H1 (cell line): ENCODE measurements at places on chromosomes 3 and 15. TPM values are rescaled to one million over a fixed set of nuclear protein-coding genes. Genes with fewer than 3 reads are reported as not detected.

- no peak for DNase-seq
Observed at GRCh38 chr3:149448331-149448831, 26.1 kb upstream of the TM4SF4 start.

DNA sequence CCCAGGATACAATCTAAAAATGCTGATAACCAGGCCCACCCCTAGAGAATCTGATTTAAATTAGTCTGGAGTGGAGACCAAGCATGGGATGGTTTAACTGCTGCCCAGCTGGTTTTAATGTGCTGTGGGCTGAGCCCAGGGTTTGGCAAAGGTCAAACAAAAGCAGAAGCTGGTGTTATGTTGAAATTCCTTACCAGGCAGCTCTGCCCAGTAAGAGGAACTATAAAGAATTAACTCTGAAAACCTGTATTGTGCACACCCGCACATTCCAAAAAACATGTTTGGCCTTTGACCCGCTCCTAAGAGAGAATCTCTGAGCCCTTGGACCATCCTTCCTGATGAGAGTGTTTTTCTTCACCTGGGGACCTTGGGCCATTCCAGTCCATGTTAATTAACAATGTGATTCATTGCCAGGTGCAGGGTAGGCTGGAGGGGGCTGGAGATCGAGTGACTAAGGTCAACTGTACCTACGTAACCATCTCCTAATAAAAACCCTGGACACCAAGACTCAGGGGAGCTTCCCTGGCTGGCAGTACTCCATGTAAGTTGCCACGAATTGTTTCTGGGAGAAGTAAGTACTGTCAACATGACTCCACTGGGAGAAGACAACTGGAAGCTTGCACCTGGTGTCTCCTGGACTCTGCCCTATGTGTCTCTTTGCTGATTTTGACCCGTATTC, 10.9 kb downstream of the CCDC13 start:
- DNase-seq: no peak

- no peak for DNase-seq
Observed at GRCh38 chr15:54506977-54507524, 528.8 kb downstream of the UNC13C start.

DNA sequence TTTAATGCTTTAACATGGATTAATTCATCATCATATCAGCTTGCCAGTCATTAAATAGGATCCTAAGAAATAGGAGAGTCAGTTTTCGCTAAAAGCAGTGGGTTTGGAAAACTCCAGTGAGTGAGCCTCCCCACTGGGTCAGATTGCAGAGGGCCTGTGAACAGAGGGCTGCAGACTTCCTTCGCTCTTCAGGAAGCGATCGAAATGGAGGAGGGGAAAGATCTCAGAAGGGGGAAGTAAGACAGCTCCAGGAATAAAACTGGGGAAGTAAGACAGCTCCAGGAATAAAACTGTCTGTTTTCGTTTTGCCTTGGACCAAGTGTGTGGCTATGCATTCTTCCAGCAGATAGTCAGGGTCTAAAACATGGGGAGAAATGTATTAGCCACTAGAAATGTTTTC, 124.8 kb upstream of the C15orf61 start:
- no peak for DNase-seq

Gene HACD2
- 12.7 and 24.9 TPM in 2 replicates for polyA plus RNA-seq

DNA sequence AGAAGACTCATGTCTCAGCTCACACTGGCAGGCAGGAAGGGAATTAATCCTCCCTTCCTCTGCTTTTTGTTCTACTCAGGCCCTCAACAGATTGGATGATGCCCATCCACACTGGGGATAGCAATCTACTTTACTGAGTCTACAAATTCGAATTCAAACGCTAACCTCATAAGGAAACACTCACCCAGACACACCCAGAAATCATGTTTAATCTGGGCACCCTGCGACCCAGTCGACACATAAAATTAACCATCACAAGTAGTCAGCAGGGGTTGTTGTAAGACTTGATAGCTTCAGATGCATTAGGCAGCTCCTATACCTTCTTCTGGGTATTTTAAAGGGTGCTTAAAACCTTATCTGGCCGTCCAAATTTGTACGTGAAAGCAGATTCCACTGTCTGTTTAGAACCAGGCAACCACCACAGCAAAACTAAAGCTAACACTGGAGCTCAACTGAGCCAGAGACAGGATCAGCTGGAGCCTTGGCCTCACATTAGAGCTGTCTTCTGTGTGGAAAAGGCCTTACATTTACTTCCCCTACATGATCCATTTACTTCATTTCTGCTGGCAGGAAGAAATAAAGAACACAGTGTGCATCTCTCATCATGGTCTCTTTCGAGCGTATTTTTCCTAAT, 407.3 kb upstream of the PPP2R3A start:
- DNase-seq: no peak

DNA sequence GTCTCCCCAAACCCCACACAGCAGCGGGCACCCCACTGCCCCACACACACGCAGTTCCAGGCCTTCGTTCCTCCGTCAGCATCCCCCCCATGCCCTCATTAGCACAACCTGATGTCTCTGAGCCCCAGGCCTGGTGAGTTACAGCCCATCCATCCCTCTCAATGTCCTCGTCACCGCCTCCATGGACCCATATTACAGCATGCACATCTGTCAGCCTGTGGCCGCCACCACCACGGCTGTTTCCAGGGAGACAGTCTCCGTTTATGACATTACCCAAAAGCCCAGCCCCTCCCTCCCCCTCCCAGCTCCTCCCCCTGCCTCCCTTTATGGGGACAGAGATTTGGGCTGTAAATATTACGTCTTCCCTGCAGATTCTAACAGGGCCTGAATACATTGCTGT, 143.1 kb upstream of the LINGO1 start:
- no peak for DNase-seq

DNA sequence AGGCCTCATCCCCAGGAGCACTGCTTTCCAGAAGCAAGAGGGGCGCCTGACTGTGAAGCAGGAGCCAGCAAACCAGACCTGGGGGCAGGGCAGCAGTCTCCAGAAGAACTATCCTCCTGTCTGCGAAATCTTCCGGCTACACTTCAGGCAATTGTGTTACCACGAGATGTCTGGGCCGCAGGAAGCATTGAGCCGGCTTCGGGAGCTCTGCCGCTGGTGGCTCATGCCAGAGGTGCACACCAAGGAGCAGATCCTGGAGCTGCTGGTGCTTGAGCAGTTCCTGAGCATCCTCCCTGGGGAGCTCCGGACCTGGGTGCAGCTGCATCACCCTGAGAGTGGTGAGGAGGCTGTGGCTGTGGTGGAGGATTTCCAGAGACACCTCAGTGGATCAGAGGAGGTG, 2.1 kb downstream of the ZKSCAN7 start:
- DNase-seq: no peak

- no peak for DNase-seq
Observed at GRCh38 chr3:13828501-13829265, 51.2 kb downstream of the WNT7A start.

DNA sequence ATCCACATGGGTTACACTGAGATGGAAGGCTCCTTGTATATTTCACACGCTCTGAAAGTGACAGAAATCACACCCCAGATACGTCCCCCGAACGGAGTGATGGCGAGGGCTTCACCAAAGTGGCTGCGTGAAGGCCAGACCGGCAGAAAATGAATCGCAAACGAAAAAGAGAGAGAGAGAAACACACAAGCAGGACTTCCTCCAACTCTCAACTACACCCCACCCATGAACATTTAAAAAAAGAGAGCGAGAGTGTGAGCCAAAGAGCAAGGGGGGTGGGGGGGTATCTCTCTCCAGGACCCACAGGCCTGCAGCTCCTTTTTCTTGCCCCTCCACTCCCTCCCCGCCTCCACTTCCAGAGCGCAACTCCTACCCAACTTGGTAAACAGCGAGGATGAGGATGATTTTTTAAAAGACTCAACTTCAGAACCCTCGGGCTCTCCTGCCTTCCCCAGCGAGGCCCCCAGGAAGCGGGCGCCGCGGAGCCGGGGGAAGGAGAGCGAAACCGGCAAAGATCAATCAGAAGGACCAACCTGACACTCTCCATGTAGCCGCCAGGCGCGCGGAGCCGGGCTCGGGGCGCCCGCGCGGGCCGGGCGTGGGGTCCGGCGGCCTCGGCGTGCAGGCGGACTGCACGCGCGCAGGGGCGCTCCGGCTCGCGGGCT, 519.1 kb downstream of the FOXP1 start:
- DNase-seq: no peak

DNA sequence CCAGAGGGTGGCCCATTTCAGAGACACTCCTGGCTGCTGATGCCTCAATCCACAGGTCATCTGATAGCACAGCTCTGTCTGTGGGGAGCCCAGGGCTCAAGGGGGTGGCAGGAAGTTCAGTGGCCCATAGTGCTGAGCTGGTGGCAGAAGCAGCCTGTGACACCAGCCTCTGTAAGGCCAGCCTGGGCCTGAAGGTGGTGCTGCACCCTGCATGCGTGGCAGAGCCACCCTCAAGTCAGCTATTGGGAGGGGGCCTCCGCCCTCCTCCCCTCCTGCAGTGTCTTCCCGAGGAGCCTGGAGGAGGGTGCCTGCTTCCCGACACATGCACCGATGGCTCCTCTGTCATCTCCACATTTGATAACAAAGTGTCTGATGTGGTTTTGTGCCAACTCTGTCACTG, 3.0 kb downstream of the PLA1A start:
- peak; percentile 69 for DNase-seq

DNA sequence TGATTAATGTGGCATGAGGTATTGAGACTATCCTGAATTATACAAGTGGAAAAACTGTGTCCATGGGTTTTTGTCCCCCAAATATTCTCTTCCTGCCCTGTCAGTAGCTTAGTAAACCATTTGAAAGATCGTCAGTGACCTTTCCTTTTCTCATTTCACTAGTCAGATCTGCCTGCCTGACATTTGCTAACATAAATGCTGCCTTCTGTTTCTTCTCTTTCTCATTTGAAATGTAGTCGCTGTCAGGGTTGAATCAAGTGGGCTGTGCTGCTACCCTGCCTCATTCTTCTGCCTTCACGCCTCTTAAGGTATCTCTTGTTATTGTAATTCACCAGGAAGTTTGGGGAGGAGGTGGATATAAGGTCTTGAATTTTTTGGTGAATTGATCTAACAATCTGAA, 67.5 kb downstream of the LRCH3 start:
- no peak for DNase-seq

Gene SIDT1
- polyA plus RNA-seq: 0.03 and 0.06 TPM in 2 replicates

GRCh38 chr3:17518189-17519059, 224.0 kb downstream of the TBC1D5 start:
- peak; percentile 52 for DNase-seq
